Common myeloid progenitor, CD34-positive (primary cell): ENCODE measurements at places on chromosomes 5 and 9.

DNA sequence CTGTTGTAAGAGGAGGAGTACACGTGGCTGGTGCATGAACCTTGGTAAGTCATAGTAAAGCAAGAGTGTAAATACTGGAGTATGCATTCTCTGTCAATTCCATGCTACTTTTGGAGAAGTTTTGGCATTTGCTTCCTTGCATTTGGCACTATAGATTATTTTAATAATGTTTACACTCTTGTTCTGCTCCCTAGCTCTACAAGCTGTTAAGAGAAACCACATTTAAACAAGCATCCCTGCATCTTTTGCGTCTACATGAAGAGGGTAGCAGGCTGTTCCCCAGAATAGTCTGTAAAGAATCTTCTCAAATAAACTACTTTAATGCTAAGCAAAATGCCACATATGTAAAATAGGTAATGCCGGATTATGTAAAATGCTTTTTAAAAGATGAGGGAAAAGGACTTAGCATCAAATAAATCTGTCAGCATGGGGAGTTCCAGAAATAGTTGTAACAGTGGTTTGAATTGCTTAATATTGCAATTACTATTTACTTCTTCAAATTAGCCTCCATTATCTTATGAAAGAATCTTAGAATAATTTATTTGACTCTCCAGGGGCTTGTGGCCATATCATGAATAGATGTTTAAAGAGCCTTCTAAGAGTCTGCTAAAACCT lies 2127.3 kb upstream of the WWC1 start:
- no peak for DNase-seq

DNA sequence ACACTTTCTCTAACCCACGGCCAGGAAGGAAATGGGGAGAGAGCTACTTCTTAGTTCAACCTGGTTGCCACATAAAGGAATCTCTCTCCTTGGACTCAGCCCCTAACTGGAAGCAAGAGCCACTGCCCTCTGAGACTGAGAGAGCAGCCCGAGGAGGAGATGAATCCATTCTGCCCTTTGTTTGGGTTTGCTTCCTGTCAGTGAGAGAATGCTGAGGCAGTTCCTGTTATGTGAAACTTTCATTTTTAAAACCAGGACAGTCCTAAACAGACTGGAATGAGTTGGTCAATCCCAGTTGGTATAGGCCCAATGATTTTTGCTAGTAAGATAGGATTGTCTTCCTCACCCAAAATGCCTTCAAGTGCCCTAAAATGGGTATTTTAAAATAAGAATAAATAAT lies 205.1 kb downstream of the NTRK2 start:
- DNase-seq = no peak

DNA sequence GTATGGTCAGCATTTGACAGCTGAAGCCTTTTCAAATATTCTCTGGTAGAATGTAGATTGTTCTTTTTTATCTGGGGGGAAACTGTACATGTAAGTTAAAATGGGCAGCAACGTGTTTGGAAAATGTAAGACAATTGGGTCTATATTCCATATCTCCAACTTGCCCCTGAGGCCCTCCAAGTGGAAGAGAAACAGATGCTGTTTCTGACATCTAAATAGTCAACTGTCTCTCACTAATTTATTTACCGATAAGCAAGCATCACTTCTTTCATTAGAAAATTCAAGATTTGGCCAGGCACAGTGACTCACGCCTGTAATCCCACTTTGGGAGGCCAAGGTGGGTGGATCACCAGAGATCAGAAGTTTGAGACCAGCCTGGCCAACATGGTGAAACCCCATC lies 120.2 kb upstream of the TBCA start:
- DNase-seq = no peak

DNA sequence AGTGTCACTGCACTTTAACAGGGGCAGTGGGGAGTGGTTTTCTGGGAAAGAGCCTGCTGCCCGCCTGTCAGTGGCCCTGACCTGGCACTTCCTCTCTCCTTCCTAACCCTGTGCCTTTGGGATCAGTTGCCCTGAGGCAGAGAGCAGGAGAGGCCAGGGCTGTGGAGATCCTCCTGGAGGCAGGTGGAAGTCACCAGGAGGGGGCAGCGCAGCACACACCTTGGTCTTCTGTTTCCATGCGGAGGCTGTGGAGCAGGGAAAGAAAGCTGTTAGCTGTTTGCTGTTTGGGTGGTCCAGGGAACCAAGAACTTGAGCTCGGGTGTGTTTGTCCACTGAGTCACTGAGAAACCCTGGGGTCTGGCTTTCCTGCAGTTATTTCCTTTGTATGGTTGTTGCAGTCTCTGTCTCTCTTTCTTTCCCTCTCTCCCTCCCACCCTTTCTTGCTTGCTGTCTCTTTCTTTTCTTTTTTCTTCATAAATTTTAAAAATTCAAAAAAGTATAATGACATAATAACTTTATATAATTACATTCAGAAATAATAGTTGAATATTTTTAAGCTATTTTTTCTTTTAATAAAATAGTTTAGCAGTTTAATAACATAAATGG lies 28.1 kb downstream of the NTRK2 start:
- peak; percentile 61 for DNase-seq

- no peak for DNase-seq
These were observed 1.5 kb downstream of the COL27A1 start for GRCh38 chr9:114156657-114157421.

- peak; percentile 53 for DNase-seq
These were observed 244.1 kb downstream of the ADGRV1 start for GRCh38 chr5:90802474-90803317.

DNA sequence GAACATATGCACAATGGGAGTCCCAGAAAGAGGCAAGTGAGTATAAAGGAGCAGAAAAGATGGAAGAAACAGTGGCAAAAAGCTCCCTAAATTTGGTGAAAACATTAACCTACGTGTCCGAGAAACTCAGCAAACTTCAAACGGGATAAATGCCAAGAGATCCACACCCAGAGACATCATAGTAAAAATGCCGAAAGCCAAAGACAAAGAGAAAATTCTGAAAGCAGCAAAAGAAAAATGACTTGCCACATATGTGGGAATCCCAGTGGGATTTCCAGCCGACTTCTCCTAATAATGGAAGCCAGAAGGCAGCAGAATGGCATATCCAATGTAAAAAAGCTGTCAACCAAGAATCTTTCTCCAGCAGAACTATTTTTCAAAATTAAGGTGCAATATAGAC lies 101.2 kb downstream of the ADAMTS2 start:
- no peak for DNase-seq

- peak; percentile 97 for DNase-seq
These were observed 20.6 kb downstream of the TPPP start for GRCh38 chr5:672329-673160.

GRCh38 chr5:160548949-160549645 lies 127.4 kb downstream of the PTTG1 start:
- no peak for DNase-seq

DNA sequence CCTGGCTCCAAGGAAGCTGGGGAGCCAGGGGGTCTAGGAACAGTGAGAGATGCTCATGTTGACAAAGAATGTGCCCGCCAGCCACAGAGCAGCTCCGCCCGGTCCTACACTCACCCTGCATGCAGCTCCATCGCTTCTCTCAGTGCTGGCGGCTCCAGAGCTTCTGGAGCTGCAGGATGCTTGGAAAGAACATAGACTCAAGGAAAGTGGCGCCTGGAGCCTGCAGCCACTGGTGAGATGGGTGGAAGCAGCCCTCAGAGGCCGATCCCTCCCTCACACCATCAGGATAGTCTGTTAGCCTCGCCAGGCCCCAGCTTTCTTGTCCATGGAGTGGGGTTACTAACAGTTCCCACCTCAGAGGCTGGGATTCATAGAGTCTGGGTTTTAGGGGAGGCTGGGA lies 26.4 kb upstream of the SLC6A19 start:
- no peak for DNase-seq

- no peak for DNase-seq
These were observed 61.4 kb upstream of the CKMT2 start for GRCh38 chr5:81171769-81172168.

- DNase-seq = no peak
These were observed 24.0 kb downstream of the DCTN4 start for GRCh38 chr5:150734579-150735384.

GRCh38 chr5:74477761-74478160 lies 162.8 kb downstream of the ENC1 start:
- no peak for DNase-seq

- no peak for DNase-seq
These were observed 214.2 kb downstream of the FSTL4 start for GRCh38 chr5:133397990-133398645.

DNA sequence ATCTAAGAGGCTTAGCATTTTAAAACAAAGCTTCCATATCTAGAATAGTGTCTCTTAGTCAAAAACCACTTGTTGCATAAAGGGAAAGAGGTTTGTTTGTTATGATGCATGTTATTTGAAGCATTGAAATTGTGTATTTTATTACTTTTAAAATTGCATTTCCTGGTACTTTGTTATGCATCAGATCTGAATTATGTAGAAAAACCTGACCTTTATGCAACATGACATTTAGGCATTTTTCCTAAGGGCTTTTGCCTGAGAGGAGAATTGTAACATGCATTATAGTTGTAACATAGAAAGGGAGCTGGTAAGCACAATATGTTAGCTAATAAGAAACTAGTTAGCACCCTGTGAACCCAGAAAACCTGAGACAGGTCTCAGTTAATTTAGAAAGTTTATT lies 22.0 kb downstream of the ZNF169 start:
- no peak for DNase-seq

GRCh38 chr9:117182046-117182445 lies 232.8 kb downstream of the ASTN2 start:
- no peak for DNase-seq

- no peak for DNase-seq
These were observed 94.5 kb downstream of the PJA2 start for GRCh38 chr5:109315245-109315644.

DNA sequence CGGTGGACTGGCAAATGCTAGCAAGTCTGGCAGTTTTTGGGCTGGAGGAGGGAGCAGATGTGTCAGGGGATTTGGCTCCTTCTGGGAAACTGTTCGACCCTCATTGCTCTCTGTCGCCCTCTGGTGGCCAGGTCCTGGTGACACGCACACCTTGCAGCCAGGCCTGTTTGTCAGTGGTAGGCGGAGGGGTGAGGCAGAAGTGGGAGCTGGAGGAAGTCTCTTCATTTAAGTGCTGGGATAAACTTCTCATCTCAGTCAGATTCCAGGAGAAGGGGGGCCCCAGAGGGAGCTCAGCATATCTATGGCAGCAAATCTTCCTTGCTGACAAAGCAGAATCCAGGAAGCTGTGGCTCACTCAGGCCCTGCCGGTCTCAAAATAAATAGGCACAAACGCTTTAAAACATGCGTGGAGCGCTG lies 326.5 kb downstream of the ZSWIM6 start:
- peak; percentile 67 for DNase-seq

- no peak for DNase-seq
These were observed 1.6 kb downstream of the ZNF782 start for GRCh38 chr9:96852676-96853075.

DNA sequence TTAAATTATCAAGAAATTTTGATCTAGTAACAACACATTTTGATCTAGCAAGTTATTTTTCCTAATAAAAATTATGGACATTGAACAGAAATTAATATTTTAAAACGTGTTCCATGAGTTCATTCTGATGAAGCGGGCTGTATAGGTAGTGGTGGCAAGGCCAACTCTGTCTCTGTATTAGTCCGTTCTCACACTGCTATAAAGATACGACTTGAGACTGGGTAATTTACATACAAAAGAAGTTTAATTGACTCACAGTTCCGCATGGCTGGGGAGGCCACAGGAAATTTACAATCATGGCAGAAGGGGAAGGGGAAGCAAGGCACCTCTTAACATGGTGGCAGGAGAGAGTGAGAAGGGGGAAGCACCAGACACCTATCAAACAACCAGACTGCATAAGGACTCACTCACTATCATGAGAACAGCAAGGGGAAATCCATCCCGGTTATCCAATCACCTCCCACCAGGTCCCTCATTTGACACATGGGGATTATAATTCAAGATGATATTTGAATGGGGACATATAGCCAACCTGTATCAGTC lies 61.2 kb downstream of the TMEM232 start:
- no peak for DNase-seq

GRCh38 chr9:114059047-114059803 lies 18.9 kb downstream of the AMBP start:
- DNase-seq = no peak

DNA sequence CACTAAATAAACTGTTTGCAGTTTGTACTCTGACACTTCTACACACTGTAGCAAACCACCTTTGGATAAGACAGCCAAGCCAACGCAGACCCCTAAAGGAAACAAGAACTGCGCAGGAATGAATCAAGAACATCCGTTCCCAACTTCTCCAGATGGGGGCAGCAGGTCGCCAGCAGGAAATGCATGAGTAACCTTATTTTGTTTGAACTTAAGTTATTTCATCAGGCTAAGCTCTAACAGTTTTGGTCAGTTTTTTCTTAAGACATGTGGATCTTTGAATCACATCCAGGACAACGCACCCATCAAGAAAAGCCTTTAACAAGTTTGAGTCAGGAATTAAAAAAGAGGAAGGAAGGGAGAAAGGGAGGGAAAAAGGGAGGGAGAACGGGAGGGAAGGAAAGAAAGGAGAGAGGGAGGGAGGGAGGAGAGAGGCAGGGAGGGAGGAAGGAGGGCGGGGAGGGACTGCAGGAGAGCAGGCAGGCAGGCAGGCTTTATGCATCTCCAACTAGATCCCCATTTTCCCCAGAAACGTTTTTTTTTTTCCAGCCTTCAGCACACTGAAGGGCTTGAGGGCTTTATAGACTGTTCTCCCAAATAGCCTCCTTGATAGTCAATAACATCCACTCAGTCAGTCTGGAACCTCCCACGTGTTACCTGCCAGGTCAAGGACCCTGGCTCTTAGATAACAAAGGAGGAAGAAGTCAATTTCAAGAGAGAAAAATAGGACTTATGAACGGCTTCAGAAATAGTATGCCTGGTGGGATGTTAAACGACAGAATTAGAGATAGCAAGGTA lies 22.2 kb downstream of the BHMT start:
- DNase-seq = peak; percentile 83

DNA sequence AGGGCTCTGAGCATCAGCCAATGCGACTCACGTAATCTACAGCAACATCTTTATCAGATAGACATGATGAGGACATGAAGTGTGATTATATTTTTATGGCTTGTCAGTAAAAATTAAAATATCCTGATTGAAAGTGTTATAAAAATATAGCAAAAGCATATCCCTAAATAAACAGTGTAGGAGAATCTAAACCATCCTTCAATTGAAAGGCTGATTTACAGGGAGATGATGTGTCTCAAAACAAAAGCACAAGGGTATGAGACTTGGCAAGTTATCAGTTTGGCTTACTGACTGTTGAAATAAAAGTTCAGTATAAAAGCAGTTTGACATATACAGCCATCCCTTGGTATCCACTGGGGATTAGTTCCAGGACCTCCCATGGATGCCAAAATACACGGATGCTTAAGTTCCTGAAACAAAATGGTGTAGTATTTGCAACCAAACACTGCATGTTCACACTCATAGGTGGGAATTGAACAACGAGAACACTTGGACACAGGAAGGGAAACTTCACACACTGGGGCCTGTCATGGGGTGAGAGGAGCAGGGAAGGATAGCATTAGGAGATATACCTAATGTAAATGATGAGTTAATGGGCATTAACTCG lies 149.9 kb upstream of the MAP1B start:
- no peak for DNase-seq
